ENCODE measurements at places on chromosomes 7 and 10.

GRCh38 chr10:125687507-125688185 lies 4.7 kb upstream of the TEX36 start:
- DNase-seq: no peak

DNA sequence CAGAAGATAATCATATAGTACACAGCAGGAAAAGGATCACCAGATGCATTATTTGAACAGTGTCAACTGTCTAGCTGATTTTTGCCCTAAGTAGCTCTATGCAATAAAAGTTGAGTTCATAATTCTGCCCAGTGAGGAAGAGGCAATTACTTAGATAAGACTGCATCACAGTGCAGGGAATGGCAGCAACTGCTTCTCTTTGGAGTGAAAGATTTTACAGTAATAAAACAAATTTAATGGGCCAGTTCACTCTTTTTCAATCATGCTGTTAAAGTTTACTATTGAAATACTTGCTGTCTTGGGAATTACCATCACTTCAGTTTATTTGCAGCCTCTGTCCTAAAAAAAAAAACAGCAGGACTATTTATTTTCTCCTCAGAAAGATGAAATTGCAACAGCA lies 907.9 kb downstream of the ANKRD7 start:
- DNase-seq: no peak

- no peak for DNase-seq
These were observed 42.7 kb downstream of the LAMB1 start for GRCh38 chr7:107960272-107960671.

- DNase-seq: no peak
These were observed 412.2 kb upstream of the ZMIZ1 start for GRCh38 chr10:78656417-78657162.

- DNase-seq: no peak
These were observed 73.4 kb upstream of the FAM13C start for GRCh38 chr10:59435707-59436106.

- DNase-seq: no peak
These were observed 123.3 kb downstream of the WDR37 start for GRCh38 chr10:1179346-1180070.

- DNase-seq: no peak
These were observed 301.9 kb upstream of the C7orf33 start for GRCh38 chr7:148288592-148289151.

GRCh38 chr10:57905861-57906260 lies 361.8 kb downstream of the IPMK start:
- no peak for DNase-seq

- no peak for DNase-seq
These were observed 86.1 kb upstream of the PCBD1 start for GRCh38 chr10:70974351-70974901.

DNA sequence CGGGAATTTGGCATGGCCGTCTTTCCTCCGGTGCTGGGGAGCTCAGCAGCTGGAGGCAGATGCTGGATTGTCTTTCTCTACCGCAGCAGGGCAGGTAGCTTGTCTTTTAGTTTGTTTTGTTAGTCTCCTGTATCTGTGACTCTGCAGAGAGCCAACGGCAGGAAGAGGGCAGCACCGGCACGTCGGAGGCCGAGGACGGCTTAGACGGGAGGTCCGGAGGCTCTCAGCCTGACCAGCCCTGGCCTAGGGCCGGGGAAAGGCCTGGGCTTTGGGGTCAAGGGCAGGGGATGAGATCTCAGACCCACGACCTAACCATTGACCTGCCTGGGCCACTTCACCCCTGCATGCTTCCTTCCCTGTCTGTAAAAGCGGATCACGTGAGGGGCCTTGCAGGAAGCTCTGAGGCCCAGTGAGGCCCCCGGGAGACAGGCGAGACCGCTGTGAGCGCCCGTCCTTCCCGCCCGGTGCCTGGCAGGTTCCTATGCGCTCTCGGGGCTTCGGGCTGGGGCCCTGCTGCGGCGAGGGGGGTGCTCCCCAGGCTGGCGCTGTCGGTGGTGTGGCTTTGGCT lies 72.7 kb downstream of the LHPP start:
- DNase-seq: no peak

- no peak for DNase-seq
These were observed 46.5 kb downstream of the TMEM106B start for GRCh38 chr7:12257582-12257981.

- no peak for DNase-seq
These were observed 193.5 kb upstream of the PITRM1 start for GRCh38 chr10:3366043-3366442.

DNA sequence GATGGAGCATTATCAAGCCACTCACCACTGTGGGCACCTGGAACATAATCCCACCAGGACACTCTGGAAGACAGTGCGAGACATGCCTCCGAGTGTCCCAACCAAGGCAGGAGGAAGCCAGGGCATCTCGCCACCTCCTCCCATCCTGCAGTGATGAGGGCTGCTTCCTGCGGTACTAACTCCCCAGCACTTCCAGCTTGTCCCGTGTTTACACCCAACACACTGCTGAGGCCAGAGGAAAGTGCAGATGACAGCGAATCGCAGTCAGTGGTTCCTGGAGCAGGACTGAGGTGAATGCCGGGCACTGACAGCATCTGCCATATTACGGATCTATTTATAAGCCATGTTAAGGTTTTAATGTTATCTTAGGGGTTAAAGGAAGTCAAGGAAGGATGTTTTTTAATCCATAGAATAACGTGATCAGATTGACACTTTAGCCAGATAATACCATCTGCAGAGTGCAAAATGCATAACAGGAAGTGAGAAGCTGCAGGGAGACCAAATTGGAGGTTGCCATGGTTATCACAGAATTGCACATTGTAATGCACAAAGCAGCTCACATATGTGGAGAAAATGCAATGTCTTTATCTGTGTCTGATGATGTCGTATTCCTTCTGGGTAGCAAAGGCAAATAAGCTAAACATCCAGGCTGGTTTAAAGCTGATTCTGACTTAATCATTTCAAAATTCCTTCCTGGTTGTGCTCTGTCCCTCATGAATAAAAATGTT lies 314.1 kb upstream of the C7orf33 start:
- no peak for DNase-seq

DNA sequence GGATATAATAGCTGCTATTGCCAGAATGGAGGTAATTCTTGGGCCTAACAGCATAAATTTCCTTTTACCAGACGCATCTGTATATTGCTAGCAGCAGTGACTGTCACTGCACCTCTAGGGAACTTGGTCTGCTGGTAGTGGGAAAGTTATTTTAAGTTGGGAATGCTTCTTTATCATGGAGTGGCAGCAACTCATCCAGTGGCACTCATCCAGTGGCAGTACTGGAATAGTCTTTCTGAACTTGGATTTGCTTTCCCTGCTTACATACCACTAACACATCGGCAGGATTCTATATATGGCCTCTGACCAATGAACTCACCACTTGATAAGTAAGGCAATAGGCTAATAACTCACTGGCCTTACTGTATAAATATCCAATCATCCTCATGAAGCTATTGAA lies 22.0 kb upstream of the ICA1 start:
- DNase-seq: no peak

GRCh38 chr7:118826246-118826645 lies 601.7 kb downstream of the ANKRD7 start:
- no peak for DNase-seq

GRCh38 chr10:94006591-94007550 lies 13.1 kb downstream of the PLCE1 start:
- DNase-seq: no peak

DNA sequence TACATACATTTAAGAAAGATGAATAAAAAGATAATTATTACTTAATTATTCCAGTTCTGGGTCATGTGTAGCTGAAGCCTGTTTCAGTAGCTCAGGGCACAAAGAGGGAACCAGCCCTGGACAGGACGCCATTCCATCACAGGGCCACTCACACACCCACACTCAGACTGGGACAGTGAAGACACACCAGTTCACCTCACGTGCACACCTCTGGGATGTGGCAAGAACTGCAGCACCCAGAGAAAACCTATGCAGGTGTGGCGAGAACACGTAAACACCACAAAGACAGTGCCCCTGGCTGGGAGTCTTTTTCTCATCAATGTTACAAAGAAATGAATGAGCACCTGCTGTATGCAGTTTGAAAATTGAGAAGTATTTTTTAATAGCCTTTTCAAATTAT lies 1.6 kb upstream of the IDI1 start:
- no peak for DNase-seq

GRCh38 chr7:104124893-104125477 lies 82.8 kb downstream of the ORC5 start:
- DNase-seq: no peak

GRCh38 chr10:90775351-90776028 lies 82.3 kb downstream of the HTR7 start:
- no peak for DNase-seq

- no peak for DNase-seq
These were observed 5.9 kb downstream of the EBF3 start for GRCh38 chr10:129958148-129958628.

DNA sequence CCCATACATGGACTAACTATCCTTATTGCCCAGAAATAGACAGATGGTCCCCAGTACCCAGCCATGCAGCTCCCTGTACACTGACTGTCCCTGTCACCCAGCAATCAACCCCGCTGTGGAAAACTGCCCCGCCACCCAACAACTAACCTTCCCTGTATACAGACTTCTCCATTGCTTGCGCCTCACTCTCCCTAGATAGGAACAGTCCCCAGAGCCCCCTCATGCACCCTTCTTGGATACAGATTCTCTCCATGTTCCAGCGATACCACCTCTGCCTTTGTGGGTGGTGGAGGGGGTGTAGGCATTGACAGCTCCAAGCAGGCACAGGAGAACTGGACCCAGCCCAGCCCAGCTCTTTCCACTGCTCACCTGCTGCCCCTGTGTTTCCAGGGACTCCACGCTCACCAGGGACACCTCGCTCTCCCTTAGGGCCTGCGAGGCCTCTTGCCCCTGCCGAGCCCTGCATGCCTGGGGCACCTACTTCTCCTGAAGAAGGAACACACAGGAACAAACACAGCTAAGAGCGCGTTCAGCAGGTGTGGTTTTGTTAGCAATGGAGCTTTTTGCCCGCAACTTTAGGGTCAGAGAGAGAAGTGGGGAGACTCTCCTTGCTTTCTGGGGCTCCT lies 7.2 kb downstream of the SFTPD start:
- no peak for DNase-seq

DNA sequence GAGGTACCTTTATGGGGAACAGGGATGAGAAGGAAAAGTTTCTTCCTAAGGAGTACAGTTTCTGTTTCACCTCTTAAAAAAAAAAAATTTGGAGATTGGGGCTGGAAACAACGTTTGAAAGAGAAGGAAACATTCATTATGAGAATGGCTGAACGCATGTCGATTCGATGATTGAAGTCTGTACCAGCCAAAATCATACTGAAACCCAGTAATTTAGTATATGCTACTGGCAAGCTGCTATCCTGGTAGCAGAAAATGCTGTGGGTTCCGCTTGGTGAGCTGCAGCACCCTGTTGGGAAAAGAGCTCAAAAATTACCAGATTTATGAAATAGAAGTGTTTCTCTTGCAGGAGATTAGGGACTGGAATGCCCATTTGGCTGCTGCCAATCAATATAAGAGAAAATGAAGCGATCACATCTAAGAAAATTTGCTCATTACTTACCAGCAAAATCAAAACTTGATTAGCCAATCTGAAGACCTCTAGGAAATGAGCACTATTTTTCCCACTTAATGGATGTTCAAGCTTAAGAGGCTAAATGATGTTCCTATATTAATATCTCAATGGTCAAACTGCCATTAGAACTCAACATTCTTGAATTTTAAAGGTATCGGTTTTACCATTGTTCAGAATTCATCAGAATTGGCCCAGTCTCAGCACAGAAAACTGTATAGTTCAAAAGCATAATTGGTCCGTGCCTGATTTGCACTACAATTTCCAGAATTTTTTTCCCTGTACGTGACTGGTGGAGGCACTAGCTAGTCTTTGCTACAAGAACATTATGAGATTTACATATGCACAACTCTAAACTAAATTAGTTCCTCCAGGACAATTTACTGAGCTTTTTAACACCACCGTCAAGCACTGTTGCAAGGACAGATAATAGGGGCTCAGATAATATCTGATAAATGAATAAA lies 1.2 kb upstream of the ITGB1 start:
- no peak for DNase-seq

DNA sequence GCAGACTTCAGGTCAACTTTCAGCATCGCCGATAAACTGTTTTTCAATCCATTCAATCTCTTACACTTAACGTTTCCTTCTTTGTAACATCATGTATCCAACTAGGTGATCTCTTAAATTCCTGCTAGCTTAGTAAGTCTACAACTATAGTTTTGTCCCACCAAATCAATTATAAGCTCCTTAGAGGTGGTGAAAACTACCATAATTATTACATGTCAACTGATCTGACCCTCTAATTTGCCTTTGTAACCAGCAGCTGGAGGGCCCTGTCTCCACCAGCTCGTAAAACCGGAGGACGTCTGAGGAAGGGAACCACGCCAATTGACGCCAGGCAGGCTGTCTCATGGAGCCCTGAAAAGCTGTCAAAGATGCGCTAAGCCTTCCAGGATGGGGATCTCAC lies 113.4 kb downstream of the ABCC2 start:
- no peak for DNase-seq

DNA sequence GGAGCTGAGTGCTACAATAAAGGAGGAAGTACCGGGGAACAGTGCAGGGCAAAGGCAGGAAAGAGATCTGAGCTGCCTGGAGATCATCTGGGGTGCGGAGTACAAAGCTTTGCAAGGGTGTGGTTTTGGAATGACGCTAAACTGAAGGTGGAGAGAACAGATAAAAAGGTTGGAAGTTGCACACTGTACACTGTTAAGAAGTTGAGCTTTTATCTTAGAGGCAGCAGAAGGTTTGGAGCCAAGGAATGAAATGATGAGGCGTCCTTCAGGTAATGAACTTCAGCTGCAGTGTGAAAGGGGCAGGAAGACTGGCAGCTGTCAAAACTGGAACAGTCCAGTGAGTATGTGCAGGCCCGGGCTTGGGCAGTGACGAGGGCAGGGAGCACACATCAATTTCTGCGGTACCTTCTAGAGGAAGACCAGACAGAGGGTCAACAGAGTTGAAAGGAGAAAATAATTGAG lies 7.2 kb upstream of the ANKRD61 start:
- no peak for DNase-seq

DNA sequence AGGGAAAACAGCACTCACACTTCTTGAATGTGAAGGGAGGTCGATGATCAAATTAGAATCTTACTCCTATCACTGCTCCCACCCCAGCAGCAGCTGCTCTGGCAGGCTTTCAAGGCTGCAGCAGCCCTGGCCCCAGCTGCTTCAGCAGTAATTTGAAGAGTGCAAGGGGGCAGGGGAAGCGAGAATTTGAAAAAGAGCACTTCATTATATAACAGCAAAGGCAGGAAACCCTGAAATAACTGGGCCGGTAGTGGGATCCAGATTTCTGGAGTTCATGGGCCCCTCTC lies 44.9 kb downstream of the MYPN start:
- no peak for DNase-seq

- no peak for DNase-seq
These were observed 4.0 kb downstream of the IDI1 start for GRCh38 chr10:1044964-1045363.

- DNase-seq: no peak
These were observed 40.6 kb downstream of the PYROXD2 start for GRCh38 chr10:98374217-98374985.

Measured in iPS DF 19.7 (cell line).